Sigmoid colon (tissue), 7 donors: ENCODE measurements at places on chromosomes 4 and X. TPM values are rescaled to one million over a fixed set of nuclear protein-coding genes. Genes with fewer than 3 reads are reported as not detected.

DNA sequence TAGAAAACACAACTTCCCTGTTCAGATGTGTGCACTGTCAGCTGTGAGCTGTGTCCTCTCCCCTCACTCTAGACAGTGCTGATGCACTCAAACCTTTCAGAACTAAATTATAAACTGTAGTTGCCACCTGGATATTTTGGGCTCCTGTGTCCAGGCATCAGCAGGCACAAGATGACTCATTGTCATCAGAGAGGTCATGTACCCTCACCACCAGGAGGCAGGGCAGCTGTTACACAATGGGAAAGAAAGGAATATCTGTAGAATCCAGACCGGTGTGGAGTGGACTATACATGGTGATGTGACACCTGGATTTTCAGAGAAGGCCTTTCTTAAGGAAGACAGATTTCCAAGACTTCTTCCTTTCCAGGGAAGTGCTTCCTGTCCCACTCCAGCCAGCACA lies 854.4 kb upstream of the AGA start:
- H3K4me1 ChIP-seq = no peaks in the 10 kb centered on the region
- no peak overlapping the region for H3K27ac ChIP-seq
- H3K36me3 ChIP-seq = no peaks in the 10 kb centered on the region
- H3K27me3 ChIP-seq = no peaks in the 10 kb centered on the region

DNA sequence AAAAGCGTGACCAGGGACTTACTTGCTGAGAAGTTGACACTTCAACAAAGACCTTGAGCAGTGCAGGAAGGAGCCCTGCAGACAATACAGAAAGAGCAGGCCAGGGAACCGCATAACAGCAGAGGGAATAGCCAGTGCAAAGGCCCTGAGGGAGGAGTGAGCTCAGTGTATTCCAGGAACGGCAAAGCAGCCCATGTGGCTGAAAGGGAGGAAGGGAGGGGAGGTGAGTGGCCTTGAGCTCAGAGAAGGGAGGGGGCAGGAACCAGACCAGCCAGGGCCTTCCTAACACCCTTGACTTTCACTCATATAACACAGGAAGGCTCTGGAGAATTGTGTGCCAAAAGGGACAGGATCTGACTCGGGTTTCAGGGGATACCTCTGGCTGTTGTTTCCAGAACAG lies 112.2 kb downstream of the BCOR start:
- no peak for DNase-seq
- H3K4me1 ChIP-seq = no peaks in the 10 kb centered on the region
- no peaks in the 10 kb centered on the region for H3K27me3 ChIP-seq
- no peak overlapping the region for H3K27ac ChIP-seq
- no peaks in the 10 kb centered on the region for H3K36me3 ChIP-seq
- no peak overlapping the region for H3K4me3 ChIP-seq

DNA sequence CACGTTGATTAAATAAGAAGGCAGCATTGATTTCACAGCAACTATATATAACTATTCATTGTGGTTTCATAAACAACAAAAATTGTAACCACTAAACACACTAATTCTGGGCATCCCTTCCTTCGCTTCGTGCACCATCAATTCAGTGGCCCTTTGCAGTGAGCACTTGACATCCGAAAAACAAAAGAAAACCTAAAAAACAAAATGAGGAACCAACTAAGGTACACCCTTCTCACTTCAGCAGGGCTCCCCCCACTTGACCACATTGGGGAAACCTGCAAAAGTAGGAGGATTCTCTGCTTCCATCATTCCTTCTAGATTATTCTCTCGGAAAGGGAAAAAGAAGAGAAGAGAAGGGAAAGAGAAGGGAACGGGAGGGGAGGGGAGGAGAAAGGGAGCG lies 28.3 kb downstream of the NBDY start:
- no peaks in the 10 kb centered on the region for H3K36me3 ChIP-seq
- H3K4me3 ChIP-seq = no peak overlapping the region
- no peaks in the 10 kb centered on the region for H3K27me3 ChIP-seq
- H3K4me1 ChIP-seq = no peaks in the 10 kb centered on the region

DNA sequence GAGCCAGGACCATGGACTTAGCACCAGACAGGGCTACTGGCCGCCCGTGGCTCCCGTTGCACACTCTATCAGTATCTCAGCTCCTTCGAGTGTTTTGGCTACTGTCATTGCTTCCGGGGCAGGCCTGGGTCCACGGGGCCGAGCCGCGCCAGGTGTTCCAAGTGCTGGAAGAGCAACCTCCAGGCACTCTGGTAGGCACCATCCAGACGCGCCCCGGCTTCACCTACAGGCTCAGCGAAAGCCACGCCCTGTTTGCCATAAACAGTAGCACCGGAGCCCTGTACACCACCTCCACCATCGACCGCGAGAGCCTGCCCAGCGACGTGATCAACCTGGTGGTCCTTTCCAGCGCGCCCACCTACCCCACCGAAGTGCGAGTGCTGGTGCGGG lies 1.6 kb downstream of the FAT4 start:
- no peaks in the 10 kb centered on the region for H3K36me3 ChIP-seq
- H3K4me1 ChIP-seq = peaks cover 46% of the 10 kb centered on the region
- peak overlapping the region; percentile 97 for H3K4me3 ChIP-seq
- peak overlapping the region; percentile 94 for H3K27ac ChIP-seq
- no peak for DNase-seq
- H3K27me3 ChIP-seq = no peaks in the 10 kb centered on the region

GRCh38 chrX:147478899-147479298 lies 432.8 kb upstream of the FMR1 start:
- H3K4me1 ChIP-seq = no peaks in the 10 kb centered on the region
- H3K27me3 ChIP-seq = no peaks in the 10 kb centered on the region
- H3K27ac ChIP-seq = no peak overlapping the region
- no peak overlapping the region for H3K4me3 ChIP-seq
- H3K36me3 ChIP-seq = no peaks in the 10 kb centered on the region

DNA sequence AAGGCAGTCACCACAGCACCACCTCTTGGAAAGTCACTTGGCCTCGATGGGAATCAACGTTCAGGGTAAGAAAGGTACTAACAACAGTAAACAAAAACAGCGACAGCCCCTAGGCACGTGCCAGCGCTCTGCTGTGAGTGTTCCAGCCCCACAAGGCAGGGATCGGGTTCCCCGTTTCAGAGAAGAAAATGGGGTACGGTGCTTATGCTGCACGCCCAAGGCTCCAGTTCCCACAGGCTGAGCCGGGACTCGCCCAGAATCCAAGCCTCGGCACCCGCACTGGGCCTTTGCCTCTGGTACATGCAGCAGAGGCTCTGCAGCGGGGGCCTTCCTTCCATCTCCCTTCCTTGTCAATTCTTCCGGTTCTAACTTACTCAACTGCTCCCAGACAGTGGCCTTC lies 37.3 kb downstream of the WDR1 start:
- H3K27me3 ChIP-seq = no peaks in the 10 kb centered on the region
- H3K27ac ChIP-seq = peak overlapping the region; percentile 38
- peaks cover 100% of the 10 kb centered on the region for H3K36me3 ChIP-seq
- H3K4me1 ChIP-seq = peaks cover 9% of the 10 kb centered on the region
- peak; percentile 60 for DNase-seq

GRCh38 chrX:42697544-42697943 lies 80.4 kb downstream of the PPP1R2C start:
- H3K27me3 ChIP-seq = no peaks in the 10 kb centered on the region
- H3K4me3 ChIP-seq = no peak overlapping the region
- DNase-seq = no peak
- H3K4me1 ChIP-seq = no peaks in the 10 kb centered on the region

Gene MAGEA10
- total RNA-seq = not detected
